ENCODE measurements at places on chromosomes 3 and 15. TPM values are rescaled to one million over a fixed set of nuclear protein-coding genes. Genes with fewer than 3 reads are reported as not detected.

DNA sequence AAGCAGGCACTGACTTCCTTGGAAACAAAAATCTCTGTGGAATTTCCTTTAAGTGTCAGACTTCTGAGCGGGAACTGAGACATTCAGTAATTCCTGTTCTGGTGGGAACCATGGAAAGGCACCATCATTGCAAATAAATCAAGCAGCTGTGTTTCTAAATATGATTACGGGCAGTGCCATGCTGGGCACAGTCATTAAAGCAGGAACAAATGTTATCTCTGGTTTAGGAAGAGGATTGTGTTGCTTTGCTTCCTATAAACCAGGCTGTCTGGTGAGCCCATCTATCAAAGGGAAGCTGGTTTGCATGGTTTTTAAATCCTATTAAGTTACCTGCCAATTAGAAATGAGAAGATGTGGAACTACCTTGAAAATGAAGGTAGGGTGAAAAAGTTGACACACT, 86.7 kb downstream of the EBLN2 start:
- no peak for DNase-seq

DNA sequence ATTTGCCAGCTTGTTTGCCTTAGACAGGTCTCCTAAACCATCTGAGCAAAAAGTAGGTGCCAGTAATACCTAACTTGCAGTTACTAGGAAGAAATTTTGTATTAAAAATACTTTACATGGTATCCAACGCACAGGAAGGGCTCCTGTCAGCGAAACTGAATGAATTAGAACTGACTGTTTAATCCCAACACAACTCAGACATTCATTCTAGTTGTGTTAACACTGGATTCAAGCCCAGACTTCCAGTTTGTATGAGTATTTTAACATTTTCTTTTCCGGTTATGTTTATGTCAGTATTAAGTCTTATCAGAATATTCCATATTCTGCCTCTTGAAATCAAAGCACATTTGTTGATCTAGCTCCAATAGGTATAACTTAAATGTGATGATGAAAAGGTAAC, 82.0 kb upstream of the SOX2 start:
- no peak for DNase-seq

DNA sequence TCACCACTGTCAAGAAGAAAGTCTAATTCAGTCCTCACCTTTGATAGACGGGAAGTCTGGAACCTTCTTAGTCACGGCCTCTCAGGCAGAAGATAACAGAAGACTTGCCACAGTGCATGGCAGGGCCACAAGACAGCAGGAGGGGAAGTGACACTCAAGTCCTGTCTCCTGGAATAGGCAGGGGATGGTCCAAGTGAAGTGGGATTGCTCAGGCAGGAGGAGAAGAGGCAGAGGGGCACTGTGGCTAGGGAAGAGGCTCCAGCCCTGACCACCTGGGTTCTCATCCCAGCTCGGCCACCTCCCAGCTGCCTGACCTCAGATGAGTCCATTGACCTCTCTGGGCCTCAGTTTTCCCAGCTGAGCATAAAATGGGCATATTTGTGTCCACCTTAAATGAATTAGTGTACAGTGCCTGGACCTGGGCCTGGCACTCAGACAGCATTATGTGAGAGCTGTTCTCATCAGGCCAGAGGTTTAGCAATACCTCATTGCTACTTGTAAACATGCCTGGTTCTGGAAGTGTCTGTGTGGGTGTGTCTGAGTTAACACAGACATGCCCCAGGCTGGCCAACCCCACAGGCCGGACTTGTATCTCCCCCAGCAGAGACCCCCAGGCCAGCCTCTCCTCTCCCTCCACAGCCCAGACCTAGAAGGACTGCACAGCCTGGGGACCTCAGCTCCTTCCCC, 11.5 kb upstream of the PCSK6 start:
- DNase-seq = no peak

DNA sequence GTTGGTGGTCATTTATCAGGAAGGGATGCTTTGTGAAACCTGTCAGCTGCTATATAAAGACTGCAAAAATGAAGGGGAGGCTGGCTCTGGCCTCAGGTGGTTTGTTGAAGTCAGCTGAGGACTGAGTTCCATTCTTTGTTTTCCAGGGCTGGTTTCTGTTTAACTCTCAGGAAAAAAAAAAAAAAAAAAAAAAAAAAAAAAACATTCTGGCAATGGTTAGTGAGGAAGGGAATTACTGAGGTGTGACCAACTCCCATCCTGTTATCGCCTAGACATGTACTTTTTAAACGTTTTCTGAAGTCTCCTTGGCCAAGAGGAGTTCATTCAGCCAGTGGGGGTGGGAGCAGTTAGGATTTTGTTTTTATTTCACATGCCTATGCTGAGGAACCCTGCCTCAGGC, 316.3 kb downstream of the OXSM start:
- no peak for DNase-seq

GRCh38 chr3:67349551-67350174, 304.7 kb downstream of the SUCLG2 start:
- DNase-seq = no peak

GRCh38 chr3:100210772-100211135, 50.0 kb upstream of the TBC1D23 start:
- no peak for DNase-seq

- no peak for DNase-seq
Observed at GRCh38 chr3:100183608-100184125, 69.4 kb upstream of the FILIP1L start.

Gene CASR
- total RNA-seq = 0.08 TPM

DNA sequence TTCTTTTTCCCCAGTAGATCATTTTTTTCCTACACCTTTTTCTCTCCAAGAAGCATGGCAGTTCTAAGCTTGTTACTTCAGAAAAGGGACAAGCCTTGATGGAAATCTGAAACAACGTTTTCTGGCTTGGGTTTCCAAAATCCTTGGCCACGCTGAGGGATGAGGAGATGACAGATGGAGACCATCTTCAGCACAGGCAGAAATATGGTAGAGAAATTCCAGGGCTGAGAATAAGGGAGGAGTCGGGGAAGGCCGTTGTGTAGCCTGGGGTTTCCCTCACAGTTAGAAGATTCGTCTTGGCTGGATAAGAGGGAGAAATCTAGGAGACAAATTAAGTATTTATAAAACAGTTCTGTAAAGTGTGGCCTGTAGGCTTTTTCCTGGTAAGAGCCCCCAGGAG, 33.9 kb upstream of the STT3B start:
- DNase-seq = no peak

Gene ABHD2
- total RNA-seq = 134 TPM

- DNase-seq = peak; percentile 78
Observed at GRCh38 chr15:42156243-42156922, at the start of gene PLA2G4F. Gene PLA2G4F, minus strand, starts transcription at chr15:42156636. Its CDS starts 87 bp downstream, at chr15:42156549.

Gene LYZL4
- total RNA-seq = not detected

GRCh38 chr3:156291272-156292123, 171.1 kb downstream of the KCNAB1 start:
- DNase-seq = no peak

DNA sequence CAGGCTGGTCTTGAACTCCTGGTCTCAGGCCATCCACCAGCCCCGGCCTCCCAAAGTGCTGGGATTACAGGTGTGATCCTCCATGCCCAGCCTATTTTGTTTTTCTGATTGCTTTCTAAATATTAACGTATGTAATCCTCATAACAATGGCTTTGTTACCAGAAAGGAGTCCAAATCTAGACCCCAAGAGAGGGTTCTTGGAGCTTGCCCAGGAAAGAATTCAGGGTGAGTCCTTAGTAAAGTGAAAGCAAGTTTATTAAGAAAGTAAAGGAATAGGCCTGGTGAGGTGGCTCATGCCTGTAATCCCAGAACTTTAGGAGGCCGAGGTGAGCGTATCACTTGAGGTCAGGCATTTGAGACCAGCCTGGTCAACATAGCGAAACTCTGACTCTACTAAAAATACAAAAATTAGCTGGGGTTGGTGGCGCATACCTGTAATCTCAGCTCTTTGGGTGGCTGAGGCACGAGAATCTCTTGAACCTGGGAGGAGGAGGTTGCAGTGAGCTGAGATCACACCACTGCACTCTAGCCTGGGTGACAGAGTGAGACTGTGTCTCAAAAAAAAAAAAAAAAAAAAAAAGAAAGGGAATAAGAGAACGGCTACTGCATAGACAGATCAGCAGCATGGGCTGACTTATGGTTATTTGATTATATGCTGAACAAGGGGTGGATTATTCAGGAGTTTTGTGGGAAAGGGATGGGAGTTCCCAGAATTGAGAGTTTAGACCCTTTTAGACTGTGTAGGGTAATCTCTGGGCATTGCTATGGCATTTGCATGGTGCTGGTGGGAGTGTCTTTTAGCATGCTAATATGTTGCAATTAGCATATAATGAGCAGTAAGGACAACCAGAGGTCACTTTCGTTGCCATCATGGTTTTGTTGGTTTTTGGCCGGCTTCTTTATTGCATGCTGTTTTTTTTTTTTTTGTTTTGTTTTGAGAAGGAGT, 36.1 kb downstream of the TYRO3 start:
- no peak for DNase-seq

GRCh38 chr3:62892951-62893350, 17.7 kb upstream of the CADPS start:
- DNase-seq = no peak

GRCh38 chr3:164779816-164780215, 298.5 kb downstream of the SI start:
- no peak for DNase-seq

DNA sequence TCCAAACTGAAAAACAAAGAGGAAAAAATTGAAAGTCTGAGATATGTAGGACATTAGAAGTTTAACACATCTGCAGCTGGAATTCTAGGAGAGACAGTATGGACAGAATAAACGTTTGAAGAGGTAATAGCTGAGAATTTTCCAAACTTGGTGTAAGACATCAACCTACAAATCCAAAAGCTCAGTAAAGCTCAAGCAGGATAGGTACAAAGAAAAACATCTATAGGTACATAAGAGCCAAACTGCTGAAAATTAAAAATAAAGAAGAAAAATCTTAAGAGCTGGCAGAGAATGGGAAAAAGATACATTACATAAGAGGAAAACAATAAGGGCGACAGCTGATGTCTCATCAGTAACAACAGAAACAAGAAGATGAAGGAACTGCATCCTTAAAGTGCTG, 22.8 kb upstream of the C3orf22 start:
- DNase-seq = no peak

- DNase-seq = no peak
Observed at GRCh38 chr3:178086144-178086825, 450.0 kb upstream of the KCNMB2 start.

GRCh38 chr15:38490242-38490922, 36.5 kb downstream of the FAM98B start:
- no peak for DNase-seq

DNA sequence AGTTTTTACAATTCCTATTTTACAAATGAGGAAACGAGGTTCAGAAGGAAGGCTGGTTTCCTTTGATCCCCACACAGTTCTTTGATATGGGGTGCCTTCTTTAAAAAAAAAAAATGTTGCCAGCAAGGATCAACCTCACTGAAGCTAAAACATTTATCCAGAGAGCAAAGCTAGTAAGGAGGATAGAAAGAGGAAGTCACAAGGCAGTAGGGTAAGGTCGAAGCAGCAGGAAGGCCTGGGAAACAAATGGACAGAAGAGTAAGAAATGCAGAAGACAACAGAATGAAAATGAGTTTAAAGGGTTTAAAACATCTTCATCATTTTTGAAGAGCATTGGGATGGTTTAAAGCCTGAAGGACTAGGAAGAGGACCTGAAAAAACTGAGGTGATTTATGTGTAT, 30.6 kb upstream of the CP start:
- no peak for DNase-seq

Gene SAMD7
- total RNA-seq = not detected

Gene GOLGA8R
- total RNA-seq = 9.9 TPM

DNA sequence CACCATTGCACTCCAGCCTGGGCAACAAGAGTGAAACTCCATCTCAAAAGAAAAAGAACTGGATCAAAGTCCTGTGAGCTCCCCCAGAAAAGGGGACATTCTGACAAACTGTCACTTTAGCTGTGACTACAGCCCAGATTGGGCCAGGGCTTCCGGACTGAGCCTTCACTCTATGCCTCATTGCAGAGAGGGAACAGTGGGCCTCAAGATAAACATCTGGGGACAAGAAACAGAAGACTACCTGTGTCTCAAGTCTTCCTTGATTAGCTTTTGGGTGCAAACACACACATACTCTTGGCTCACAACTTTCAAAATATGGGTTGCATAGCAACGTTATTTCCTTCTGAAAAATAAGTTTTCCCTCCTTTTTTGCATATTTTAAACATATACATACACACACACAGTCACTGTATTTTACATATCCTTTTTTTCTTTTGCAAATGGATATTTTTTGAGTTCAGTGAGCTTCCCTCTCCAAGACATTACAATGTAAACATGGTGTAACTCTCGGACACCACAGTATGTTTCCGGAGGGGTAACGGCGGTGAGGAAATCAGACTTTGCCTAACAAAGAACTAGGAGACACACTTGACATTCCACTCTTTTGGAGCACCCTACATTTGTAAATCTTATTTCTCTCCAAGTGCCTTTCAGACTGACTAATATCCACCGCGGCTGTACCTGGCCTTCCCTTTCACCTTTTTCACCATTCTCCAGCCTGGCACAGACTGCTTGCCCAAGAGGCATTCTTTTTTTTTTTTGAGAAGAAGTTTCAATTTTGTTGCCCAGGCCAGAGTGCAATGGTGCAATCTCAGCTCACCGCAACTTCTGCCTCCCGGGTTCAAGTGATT, 3.5 kb downstream of the TKT start:
- no peak for DNase-seq

- no peak for DNase-seq
Observed at GRCh38 chr3:23376516-23377248, 173.6 kb downstream of the UBE2E2 start.

Gene SPTBN5
- 11.9 TPM for total RNA-seq

DNA sequence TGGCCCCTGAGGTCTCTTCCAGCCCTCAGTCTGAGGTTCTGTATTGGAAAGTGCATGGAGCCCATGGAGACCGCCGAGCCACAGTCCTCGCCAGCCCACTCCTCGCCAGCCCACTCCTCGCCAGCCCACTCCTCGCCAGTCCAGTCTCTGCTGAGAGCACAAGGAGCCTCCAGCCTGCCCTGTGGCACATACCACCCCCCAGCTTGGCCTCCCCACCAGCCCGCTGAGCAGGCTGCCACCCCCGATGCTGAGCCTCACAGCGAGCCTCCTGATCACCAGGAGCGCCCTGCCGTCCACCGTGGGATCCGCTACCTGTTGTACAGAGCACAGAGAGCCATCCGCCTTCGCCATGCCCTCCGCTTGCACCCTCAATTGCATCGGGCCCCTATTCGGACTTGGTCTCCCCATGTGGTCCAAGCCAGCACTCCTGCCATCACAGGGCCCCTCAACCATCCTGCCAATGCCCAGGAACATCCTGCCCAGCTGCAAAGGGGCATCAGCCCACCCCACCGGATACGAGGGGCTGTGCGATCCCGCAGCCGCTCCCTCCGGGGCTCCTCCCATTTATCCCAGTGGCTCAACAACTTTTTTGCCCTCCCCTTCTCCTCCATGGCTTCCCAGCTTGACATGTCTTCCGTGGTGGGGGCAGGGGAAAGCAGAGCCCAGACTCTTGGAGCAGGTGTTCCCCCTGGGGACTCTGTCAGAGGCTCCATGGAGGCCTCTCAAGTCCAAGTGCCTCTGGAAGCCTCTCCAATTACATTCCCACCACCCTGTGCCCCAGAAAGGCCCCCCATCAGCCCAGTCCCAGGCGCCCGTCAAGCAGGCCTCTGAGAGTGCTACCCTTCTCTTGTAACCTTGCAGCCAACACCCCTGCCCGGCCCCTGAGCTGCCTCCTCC, 40.9 kb downstream of the PML start:
- DNase-seq = no peak

GRCh38 chr3:112647122-112647521, 6.2 kb upstream of the CCDC80 start:
- no peak for DNase-seq

Measured in ureter (tissue), 1 donor.